GM23338 (cell line): ENCODE measurements at places on chromosomes 16 and 17.

GRCh38 chr16:19822533-19822932 lies 62.1 kb downstream of the GPRC5B start:
- no peaks in the 10 kb centered on the region for H3K27me3 ChIP-seq
- no peak for DNase-seq
- no peak overlapping the region for H3K4me3 ChIP-seq
- no peaks in the 10 kb centered on the region for H3K36me3 ChIP-seq

DNA sequence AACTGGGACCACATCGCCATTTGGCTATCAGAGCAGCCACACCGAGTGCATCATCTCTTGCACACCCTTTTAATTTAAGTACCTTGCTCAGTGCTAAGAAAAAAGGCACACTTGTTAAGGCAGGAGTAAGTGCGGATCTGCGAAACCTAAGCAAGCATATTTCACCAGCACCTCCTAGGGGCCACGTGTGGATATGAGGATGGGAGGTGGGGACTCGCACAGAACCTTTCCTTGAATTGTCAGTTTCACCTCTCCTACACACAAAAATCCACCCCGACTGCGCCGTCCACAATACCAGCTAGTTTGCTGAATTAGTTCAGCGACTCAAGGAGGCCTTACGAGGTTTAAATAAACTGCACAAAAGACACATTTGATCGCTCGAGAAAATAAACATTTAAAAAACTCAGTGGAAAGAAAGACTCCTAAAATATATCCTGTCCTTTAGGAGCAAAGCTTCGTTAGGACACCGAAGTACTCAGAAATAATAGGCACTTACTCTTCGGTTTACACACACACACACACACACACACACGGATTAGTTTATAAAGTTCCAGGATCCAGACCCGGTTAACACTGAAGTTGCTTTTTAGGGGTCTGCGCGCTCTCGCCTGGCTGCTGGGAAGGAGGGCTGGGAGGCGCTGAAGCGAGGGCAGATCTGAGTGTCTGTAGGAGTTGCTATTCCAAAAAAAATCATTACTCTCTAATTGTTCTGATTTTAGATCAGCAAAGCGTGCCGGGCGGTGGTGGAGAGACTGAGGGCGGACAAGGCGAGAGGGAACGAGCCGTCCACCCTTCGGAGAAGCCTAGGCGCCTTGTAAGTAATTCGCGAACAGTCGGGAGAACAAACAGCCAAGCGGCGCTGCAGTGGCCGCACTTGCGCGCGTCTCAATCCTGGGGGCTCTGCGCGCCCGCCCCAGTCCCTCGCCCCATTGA lies 1.0 kb upstream of the KCNJ2 start:
- no peak overlapping the region for H3K27ac ChIP-seq
- H3K36me3 ChIP-seq: no peaks in the 10 kb centered on the region
- H3K4me1 ChIP-seq: peaks cover 16% of the 10 kb centered on the region

GRCh38 chr17:39979893-39980350 lies 685 bp upstream of the PSMD3 start:
- DNase-seq: peak; percentile 67
- peak overlapping the region; percentile 85 for H3K27ac ChIP-seq
- no peaks in the 10 kb centered on the region for H3K27me3 ChIP-seq
- H3K4me1 ChIP-seq: peaks cover 20% of the 10 kb centered on the region

GRCh38 chr17:49766918-49767530 lies 3.1 kb upstream of the FAM117A start:
- no peaks in the 10 kb centered on the region for H3K36me3 ChIP-seq
- no peak overlapping the region for H3K4me3 ChIP-seq
- no peak overlapping the region for H3K27ac ChIP-seq
- H3K27me3 ChIP-seq: no peaks in the 10 kb centered on the region

GRCh38 chr16:1305823-1306222 lies 3.6 kb upstream of the UBE2I start:
- no peak overlapping the region for H3K27ac ChIP-seq
- DNase-seq: no peak
- no peaks in the 10 kb centered on the region for H3K27me3 ChIP-seq
- no peak overlapping the region for H3K4me3 ChIP-seq
- peaks cover 10% of the 10 kb centered on the region for H3K4me1 ChIP-seq

DNA sequence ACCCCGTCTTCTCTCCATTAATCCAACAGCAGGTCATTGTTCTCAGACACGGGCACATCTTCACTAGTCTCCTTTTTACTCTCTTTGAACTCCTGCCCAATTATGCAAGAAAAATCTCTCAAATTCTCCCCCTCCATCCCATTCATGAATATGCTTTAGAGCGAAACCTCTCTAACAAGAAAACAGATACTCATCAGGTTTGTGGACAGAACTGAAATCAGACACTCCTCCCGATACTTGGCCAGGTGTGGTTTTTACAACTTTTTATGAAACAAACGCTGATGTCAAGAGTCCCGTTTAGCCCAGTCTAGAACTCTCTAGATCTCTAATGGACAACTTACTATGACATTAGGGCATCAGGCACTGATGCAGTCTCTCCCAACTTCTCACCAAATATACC lies 40.9 kb downstream of the PIK3R5 start:
- DNase-seq: no peak
- no peaks in the 10 kb centered on the region for H3K27me3 ChIP-seq
- no peaks in the 10 kb centered on the region for H3K4me1 ChIP-seq
- H3K27ac ChIP-seq: no peak overlapping the region

- H3K27me3 ChIP-seq: no peaks in the 10 kb centered on the region
- DNase-seq: no peak
- no peaks in the 10 kb centered on the region for H3K4me1 ChIP-seq
- peaks cover 24% of the 10 kb centered on the region for H3K36me3 ChIP-seq
- H3K4me3 ChIP-seq: no peak overlapping the region
- no peak overlapping the region for H3K27ac ChIP-seq
Observed at GRCh38 chr16:68296693-68297092, 14.1 kb downstream of the SLC7A6OS start.

GRCh38 chr17:80786887-80787286 lies 204.8 kb upstream of the CHMP6 start:
- no peaks in the 10 kb centered on the region for H3K36me3 ChIP-seq
- no peak overlapping the region for H3K4me3 ChIP-seq
- H3K27ac ChIP-seq: no peak overlapping the region
- H3K27me3 ChIP-seq: no peaks in the 10 kb centered on the region
- DNase-seq: no peak

GRCh38 chr16:1665829-1666228 lies 12.2 kb upstream of the JPT2 start:
- H3K27ac ChIP-seq: no peak overlapping the region
- no peaks in the 10 kb centered on the region for H3K4me1 ChIP-seq
- no peak for DNase-seq
- H3K27me3 ChIP-seq: no peaks in the 10 kb centered on the region
- H3K36me3 ChIP-seq: peaks cover 16% of the 10 kb centered on the region

- H3K27me3 ChIP-seq: no peaks in the 10 kb centered on the region
- DNase-seq: no peak
- H3K4me3 ChIP-seq: no peak overlapping the region
- H3K4me1 ChIP-seq: no peaks in the 10 kb centered on the region
Observed at GRCh38 chr16:4407543-4408322, 8.7 kb downstream of the CORO7 start.

- DNase-seq: no peak
- H3K27me3 ChIP-seq: no peaks in the 10 kb centered on the region
- H3K4me3 ChIP-seq: no peak overlapping the region
- H3K4me1 ChIP-seq: no peaks in the 10 kb centered on the region
Observed at GRCh38 chr16:539901-540530, 12.5 kb downstream of the CAPN15 start.
